ENCODE measurements at places on chromosomes 7 and 10.

GRCh38 chr7:47143339-47143738 lies 438.6 kb downstream of the TNS3 start:
- no peak for DNase-seq

GRCh38 chr7:68224041-68224741 lies 1227.6 kb downstream of the TYW1 start:
- no peak for DNase-seq

DNA sequence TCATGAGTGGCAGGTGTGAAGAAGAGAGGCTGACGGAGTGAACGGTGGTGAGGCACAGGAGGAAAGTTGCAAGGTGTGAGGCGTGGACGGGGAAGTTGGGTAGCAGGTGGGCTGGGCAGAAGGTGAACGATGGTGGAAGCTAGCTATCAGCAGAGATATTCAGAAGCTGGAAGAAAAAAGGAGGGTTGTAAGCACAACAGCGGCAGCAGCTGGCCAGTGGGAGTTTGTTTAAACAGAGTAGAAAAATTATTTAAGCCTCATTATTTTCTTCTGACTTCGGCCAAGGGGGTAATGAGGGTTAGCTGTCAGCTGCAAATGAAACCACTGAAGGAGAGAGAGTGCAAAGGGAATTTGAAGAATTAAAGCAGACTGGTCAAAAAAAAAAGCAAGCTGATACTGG lies 62.1 kb upstream of the PRKAR2B start:
- DNase-seq = no peak

- DNase-seq = no peak
Measured at GRCh38 chr7:103446049-103446520, at the start of gene SLC26A5. TSS of gene SLC26A5 (minus strand) at chr7:103446207. CDS start at chr7:103421514, 24,693 bp downstream.

DNA sequence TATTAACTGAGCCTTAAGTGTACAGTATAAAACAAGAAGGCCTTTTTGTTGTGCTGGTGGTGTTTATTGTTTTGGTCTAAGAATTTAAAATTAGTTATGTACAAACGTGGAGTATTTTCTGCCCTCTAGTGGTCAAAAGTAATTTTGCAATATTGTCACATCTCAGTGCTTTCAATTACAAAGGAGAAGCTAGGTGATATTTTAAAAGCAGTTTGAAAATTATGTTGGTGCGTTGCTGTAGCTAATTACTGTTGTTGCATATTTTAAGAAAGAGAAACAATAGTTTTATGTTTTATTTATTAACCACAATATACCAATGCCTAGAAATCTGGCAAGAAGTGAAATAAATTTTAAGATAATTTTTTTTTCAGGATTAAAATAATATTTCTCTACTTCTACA lies 11.4 kb downstream of the NPVF start:
- DNase-seq = peak; percentile 33

GRCh38 chr7:128217030-128217805 lies 23.9 kb upstream of the LEP start:
- no peak for DNase-seq

- DNase-seq = no peak
Measured at GRCh38 chr10:72275351-72276012, 1.8 kb downstream of the DDIT4 start.

DNA sequence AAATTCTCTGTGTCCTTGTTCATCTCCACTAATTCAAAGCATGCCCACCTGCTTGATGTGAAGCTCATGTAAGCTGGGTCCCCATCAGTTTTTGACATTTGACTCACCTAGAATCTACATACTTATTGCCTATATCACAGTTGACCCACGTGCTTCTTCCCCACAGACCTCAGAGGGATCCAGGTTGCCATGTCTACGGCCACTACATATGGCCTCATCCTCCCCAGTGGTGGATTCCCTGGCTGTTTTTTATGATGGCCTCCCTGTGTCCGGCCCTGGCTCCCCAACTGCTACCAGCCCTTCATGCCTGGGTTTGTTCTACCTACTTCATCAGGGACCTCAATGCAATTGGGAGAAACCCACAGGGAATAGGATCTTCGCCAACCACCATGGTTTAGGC lies 187.4 kb upstream of the GDF10 start:
- no peak for DNase-seq

GRCh38 chr7:22238354-22239311 lies 118.3 kb downstream of the RAPGEF5 start:
- no peak for DNase-seq

- no peak for DNase-seq
Measured at GRCh38 chr10:35388197-35388596, 51.9 kb downstream of the CCNY start.

DNA sequence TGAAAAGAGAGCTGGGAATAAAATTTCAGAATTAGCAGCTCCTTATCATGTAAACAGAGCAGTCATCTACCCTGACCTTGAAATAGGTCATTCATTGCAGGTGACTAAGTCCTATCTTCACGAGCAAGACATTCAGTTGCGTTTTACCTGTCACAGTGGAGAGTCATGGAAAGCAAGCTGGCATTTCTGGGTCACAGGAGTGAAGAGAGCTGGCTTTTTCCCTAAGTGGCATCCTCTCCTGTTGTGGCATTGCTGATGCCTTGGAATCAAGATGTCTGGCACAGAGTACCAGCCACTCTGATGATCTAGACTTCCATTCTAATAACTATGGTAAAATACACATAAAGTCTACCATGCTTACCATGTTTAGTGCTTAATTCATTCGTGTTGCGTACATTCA lies 70.8 kb downstream of the SCRN1 start:
- DNase-seq = no peak

DNA sequence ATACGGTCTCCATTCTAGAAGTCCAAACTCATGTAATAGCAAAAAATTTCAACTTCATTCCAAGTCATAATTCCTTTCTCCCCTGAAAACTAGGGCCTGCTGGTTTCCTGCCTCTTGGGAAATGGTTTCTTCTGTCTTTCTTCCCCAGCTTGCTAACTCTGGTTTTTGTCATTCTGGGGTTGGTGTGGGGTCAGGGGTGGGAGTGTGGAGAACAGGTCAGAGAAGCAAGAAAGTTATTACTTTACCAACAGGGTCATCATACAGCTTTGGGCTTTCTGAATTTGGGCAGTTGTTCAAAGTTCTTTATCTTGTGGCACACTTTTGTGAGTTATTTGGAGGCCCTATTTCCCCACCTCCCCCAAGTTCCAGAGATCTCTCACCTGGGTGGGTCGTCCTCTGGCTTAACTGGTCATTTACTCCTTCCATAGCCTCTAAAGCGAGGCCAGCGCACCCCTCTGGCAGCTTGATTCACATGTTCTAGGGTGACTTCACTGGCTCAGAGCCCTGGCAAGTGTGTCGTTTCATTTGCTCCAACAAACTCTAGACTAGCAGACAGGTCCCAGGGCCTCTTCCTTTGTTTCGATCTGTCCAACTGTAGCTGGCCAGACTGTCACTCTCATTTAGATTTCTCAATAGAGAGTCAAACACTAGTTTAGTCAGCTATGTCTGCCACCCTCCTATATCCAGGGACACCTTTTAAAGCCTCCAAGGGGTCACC lies 161.2 kb downstream of the JCAD start:
- DNase-seq = no peak

GRCh38 chr10:132860532-132860931 lies 74.6 kb upstream of the NKX6-2 start:
- DNase-seq = no peak

DNA sequence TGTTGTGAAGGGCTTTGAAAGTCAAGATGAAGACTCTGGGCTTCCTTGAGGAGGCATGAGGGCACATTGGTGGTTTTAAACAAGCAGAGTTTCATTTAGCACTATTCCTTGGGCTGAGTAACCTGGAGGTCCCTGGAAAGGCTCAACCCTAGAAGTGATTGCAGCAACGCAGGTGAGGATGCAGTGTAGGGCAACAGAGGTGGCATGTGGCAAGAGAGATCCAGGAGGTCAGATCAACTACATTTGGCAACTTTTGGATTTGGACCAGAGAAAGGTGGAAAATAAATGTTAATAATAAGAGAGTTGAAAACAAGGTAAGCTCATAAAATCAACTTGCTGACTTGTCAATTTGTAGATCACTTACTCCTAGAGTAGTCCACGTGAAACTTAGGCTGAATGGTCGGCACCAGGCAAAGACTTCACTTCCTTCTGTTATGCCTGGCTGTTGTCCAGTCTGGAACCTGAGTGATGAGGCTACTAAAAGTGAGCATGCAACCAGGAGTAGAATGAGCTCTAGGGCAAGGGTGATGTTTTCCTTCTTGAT lies 414.6 kb upstream of the ZMIZ1 start:
- no peak for DNase-seq

- DNase-seq = no peak
Measured at GRCh38 chr10:100570506-100570905, 34.8 kb downstream of the HIF1AN start.

GRCh38 chr10:6228647-6229046 lies 25.9 kb downstream of the PFKFB3 start:
- DNase-seq = no peak

GRCh38 chr7:84188786-84189405 lies 5.7 kb downstream of the SEMA3A start:
- DNase-seq = no peak

GRCh38 chr10:122258136-122259074 lies 12.7 kb upstream of the BTBD16 start:
- DNase-seq = no peak

- no peak for DNase-seq
Measured at GRCh38 chr10:75967491-75967890, 536.1 kb downstream of the LRMDA start.

DNA sequence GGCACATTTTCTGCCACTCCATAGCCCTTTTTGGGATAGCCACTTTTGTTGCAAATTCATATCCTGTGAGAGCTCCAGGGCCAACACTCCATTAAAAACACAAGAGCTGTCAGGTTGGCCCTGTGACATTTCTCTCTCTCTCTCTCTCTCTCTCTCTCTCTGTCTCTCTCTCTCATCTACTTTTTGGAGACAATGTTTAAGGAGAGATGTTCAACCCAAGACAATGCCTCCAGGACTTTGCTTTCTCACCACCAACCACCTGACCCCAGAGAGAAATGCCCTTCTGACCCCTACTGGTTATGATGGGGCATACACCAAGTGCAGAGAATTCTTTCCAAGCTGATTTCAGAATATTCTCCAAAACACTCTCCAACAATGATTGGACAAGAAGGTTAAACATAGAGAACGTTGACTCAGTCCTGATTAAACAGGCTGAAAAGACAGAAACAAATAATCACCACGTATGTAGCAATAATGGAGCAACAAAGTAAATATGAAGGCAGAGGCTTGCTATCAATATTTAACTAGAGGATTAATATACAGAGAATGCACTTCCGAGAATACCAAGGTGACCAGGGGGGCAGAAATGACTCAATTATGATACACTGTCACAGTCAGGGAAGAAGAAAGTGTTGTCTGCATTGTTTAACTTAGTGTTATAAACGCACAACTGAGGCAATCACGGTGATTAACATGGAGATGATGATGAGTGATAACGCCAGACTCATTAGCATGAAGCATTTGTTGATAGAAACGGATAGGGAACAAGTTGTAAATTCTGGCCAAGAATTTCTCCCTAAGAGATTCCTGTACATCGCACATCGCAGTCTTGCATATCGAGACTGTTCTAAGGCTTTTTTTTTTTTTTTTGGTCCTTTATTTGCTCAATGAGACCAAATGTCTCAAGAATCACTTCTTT lies 178.5 kb downstream of the NRP1 start:
- DNase-seq = peak; percentile 42

- no peak for DNase-seq
Measured at GRCh38 chr7:103660455-103661371, 214.7 kb upstream of the SLC26A5 start.

DNA sequence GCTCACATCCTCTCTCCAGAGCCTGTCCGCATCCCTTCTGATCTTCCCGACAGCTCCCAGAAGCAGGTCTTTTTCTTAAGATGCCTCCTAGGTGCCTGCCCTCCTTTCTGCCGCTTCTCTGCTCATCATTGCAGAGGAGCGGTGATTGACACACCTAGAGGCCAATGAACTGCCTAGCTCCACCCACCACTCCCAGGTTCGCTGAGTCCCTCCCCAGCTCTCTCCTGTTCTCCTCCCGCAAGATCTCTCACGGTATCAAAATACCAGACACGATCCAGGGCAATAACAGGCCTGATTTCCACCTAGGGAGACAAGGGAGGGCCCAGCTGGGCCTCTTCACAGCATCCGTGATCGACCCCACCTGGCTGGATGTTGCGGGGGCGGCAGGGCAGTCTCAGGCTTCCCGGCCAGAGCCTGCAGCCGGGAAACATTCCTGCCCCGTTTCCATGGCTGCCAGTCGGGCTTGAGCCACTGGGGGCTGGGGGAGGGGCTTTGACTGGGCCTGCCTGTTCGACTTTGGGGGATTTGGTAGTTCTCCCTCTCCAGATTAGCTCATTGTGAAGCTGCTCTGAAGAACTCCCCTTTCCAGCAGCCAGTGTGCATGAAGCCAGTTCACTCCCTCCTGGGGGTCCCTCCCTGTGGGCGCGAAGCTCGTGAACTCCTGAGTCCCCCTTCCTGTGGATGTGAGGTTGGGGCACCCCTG lies 373.5 kb downstream of the RPS24 start:
- DNase-seq = peak; percentile 54

- no peak for DNase-seq
Measured at GRCh38 chr10:116905845-116906210, 56.5 kb downstream of the ENO4 start.

GRCh38 chr10:79298403-79299244 lies 48.6 kb upstream of the PPIF start:
- no peak for DNase-seq

- DNase-seq = no peak
Measured at GRCh38 chr10:5538892-5539651, 14.3 kb downstream of the CALML3 start.

GRCh38 chr7:24587853-24588252 lies 14.6 kb downstream of the PALS2 start:
- DNase-seq = peak; percentile 57

GRCh38 chr7:133753513-133753912 lies 373.6 kb upstream of the LRGUK start:
- no peak for DNase-seq

- DNase-seq = no peak
Measured at GRCh38 chr7:151863386-151864079, 13.4 kb downstream of the PRKAG2 start.

DNA sequence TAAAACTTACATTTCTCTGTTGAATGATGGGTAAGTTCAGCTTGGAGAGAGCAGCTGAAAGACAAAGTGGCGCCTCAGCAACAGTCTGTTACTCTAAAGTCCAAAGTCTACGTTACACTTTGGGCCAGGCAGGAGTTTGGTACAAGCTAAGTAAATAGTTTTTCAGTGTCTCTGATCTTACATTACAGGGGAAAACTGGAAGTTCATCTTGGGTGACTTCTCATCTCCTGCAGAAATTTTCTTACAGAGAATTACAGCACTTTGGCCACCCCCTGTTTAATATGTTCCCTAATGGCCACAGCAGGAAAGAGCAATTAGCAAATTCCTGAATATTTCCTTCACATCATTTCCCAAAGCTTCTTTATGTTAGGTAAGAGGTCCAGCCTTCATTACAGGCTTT lies 67.1 kb downstream of the ABCC2 start:
- DNase-seq = no peak

DNA sequence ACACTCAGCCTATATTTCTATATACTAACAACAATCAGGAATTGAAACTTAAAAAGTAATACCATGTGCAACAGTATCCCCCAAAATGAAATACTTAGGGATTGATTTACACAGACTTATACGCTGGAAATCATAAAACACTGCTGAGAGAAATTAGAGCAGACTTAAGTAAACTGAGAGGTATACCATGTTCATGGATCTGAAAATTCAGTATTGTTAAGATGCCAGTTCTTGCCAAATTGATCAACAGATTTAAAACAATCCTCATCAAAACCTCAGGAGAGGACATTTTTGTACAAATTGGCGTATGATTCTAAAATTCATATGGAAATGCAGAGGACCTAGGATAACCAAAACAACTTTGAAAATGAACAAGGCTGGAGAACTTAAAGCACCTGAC lies 37.3 kb downstream of the DCLRE1C start:
- no peak for DNase-seq
